ENCODE measurements at places on chromosomes 1 and 21.
A peak's percentile ranks its signal among the peaks of the same experiment; 100 is the strongest.

- DNase-seq, result no peak
These were observed 117.6 kb downstream of the CASZ1 start for GRCh38 chr1:10678852-10679251.

DNA sequence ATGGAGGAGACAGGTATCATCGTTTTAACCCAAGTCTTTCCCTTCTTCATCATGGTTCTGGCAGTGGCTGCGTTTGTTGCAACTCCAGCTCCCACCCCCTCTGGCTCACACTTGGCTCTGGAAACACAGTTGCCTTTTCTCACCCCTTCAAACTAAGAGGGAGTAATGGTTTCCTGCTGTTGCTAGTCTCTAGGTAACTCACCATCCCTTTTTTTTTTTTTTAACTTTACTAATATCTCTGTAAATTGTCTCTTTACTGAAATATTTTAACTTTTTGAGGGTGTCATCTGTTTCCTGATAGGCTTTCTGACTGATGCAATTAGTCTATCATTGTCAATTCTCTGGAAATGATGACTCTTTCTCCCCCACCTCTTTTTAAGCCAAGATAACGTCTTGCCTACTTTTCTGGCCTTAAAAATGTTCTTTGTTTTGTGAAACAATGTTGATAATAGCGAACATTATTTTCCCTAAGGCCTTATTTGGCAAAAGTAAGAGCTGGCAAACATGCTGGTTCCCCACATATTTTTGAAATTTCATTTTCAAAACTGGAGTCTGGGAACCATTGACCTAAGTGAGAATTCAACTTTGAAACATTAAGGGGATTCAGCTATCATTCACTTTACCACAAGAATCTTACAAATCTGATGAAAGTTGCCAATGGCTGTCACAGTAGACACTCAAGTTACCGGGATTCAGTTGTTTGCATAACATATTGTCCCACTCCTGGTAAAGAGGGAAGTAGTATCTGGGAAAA lies 85.3 kb downstream of the LEPR start:
- DNase-seq, result no peak

- DNase-seq, result no peak
These were observed 63.2 kb downstream of the SYDE2 start for GRCh38 chr1:85137660-85138059.

DNA sequence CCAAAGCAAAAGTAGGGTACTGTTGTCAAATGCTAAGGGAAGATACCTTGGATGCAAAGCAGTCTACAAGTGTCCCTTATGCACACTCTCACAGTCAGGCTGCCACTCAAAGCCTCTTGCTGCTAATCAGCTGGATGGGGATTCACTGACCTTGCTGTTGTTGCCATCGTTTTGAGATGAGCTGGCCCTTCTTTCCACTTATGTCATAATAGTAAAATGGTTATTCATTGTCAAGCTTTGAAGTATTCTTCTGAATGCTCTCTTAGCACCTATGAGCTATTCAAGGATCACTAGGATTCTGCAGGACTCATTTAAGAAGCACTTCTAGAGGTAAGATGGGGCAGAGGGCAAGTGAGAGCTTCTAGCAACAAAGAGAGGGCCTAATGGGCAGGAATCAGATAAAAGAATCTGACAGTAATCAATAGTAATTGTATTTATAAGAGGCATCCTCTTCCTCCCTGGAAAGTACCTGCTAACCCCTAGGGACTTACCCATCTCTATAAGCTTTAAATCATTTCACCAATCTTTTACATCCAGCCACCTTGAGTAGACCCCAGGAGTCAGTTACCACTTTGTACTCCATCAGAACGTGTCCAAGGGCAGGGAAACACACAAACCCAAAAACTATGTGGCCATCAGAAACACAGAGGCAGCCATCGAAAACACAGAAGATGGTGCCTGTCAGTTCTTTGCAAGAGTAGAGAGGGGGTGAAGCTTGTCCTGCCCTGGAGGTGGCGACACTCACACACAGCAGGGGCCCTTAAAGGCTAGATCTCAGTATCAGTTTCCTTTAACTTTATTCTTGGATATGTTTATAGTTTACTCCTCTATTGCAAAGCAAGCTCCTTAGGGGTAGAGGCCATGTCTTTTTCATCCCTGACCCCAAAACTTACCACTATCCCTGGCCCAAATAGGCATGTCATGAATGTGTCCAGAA lies 103.7 kb upstream of the NFIA start:
- peak; percentile 60 for DNase-seq

DNA sequence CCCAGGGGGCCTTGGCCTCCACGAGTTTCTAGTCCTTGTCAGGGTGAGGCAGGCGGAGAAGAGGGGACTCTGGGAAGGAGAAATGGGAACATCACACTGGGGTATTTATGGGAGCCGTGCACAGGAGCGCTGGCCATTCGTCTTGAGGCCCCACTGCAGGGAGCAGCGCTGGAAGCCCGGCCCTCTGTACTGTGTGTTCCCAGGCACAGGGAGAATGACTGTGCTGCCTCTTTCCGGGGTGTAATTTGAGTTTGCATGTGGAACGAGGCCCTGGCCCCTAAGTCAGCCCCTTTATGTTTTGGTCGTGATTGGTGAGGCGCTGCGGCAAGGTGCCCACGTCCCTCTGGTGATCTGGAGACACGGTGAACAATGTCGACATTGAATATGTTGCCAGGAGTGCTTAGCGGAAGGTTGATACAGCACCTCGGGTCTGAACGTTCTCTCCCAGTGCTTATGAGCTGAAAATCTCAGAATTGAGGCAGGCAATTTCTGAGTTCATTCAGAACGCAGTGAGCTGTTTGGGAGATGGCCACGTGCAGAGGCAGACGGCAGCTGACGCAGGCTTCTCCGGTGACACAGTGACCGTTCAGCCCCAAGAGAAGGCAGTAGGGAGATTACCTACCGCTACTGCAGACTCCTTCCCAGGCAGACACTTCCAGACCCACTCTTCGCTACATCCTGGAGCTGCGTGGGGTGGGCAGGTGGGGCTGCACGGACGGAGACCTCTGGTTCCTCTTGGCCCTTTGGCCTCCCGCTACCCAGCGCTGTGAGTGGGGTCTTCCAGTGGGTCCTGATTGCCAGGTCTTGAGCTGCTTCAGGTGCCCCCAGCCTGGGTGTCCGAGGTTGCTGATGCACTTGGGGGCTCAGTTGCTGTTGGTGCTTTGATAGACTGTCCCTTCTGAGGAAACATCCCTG lies 265.8 kb downstream of the CAMTA1 start:
- DNase-seq, result no peak

DNA sequence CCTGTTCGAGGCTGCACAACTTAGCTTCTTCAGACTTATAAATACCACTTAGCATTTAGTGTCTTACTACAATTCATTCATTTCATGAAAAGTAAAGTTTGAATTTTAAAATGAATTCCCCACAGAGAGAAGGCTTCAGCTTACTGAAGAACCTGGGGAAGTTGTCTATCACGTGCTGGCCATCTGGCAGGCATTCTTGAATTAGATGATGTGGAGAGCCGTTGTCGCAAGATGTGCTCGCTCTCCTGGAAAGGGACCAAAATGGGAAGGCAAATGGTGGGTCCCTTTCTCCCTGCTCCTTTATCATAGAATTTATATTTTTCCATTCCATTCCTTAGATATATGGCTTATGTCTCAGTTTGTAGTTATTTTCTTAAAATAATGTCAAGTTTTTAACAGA lies 90.5 kb downstream of the CD247 start:
- no peak for DNase-seq

DNA sequence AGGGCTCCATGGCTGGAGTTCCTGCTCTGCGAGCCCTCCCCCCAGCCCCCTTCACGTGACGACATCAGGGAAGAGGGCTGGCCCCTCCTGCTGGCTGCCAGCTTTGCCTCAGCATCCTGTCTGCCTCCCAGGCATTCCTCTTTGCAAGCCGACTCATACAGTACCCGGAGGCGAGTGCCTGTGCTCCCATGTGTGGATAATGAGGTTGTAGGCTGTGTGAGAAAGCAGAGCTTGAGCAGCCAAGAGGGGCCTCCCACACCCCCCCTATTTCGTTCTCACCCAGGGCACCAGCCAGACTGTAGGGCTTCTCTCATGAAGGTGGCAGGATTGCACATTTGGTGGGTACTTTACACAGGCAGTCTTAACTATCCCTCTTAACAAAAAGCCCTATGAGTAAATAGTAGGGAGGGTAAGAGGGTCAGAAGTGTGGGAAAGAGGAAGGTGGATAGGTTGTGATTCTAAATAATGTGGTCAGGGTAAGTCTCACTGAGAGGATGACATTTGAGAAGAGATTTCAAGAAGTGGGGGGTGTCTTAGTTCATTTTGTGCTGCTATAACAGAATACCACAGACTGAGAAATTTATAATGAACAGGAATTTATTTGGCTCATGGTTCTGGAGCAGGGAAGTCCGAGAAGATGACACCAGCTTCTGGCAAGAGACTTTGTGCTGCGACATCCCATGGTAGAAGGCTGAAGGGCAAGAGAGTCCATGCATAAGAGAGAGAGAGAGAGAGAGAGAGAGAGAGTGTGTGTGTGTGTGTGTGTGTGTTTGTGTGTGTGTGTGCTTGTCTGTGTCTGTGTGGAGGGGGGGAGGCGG lies 113.5 kb downstream of the OMA1 start:
- no peak for DNase-seq

DNA sequence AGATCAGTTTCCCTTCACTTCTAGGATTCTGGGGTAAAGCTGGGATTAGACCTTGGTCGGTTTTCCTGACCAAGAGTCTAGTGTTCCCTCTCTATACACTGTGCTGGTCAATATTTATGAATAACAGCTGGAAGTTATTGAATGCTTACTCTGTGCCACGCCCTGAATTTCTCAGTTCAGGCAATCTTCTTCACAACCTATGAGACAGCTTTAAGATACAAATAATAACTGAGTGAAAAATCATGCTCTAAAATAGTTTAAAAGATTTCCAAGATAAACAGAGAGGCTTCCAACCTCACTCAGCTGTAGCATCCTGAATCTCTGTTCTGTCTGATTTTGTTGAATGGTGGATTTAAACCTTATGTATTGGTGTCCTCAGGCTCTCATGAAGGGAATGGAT lies 72.2 kb downstream of the GNG12 start:
- DNase-seq, result no peak

DNA sequence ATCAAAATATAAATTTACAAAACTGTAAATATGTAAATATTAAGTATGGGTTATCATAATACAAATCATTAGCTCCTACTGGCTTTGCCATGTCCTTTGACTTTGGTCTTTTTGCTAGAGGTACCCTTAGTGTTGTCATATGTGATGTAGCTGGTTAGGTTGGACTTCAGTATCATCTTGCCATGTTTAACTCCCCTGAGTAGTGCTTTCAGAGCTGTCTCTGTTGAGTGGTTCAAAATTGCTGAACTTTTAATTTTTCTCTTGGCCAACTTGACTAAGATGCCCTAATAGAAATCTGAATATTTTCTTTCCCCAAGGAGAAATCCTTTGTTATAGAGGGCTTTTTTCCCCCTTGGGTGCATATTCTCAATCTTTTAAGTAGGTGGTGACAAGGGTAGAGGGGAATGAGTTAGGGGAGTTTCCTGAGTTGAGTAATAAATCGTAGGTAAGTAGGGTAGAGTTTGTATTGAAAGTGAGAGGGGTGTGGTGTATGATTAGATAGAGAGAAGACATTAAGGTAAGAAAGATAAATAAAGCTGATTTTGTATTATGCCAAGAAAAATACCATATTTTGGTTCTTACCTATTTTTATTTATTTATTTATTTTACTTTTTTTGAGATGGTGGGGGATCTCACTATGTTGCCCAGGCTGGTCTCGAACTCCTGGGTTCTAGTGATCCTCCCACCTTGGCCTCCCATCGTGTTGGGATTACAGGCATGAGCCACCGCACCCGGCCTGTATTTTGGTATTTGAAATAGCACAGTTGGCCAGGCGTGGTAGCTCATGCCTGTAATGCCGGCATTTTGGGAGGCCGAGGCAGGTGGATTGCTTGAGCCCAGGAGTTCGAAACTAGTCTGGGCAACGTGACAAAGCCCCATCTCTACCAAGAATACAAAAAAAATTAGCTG lies 21.8 kb downstream of the RPRD2 start:
- no peak for DNase-seq

DNA sequence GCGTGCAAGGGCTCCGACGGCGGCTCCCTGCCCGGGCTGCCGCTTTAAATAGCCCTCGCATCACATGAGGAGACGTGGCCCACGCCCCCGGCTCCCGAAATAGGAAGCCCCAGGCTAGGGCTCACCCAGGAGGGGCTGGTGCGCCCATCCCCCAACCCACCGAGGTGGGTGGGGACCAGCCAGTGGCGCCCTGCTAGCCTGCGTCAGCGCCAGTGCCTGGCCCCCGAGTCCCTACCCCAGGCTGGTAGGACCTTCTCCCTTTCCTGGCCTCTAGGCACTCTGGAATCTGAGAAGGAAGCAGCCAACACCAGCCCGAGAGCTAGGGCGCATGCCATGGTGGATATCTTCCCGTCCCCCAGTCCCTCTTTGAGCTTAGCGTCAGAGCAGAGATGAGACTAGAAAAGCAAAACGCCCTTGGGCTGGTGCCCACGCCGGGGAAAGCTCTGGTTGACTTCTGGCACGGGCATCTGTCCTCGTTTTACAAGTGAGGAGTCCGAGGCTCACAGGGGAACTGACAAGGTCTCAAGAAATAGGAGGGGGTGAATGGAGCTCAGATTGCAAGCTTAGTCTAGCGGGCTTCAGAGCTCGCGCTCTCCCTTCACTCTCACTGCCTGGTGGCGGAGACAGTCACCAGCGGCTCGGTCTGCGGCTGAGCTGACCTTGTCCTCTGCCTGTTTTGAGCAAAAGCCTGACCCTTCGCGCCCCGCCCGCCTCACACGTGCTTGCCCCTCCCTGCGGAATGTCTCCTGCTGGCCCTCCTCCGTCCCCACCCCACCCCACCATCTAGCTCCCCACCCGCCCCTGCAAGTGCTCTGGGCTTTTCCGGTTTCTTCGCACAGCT lies at the start of gene FABP3:
TSS of gene FABP3 (minus strand) at position 21 of the 841 bp plus-strand sequence. CDS start 62 bp downstream, outside the sequence.
- DNase-seq, result no peak

- DNase-seq, result no peak
These were observed 32.8 kb downstream of the OSBPL9 start for GRCh38 chr1:51649593-51650091.

- DNase-seq, result no peak
These were observed 31.2 kb upstream of the FASLG start for GRCh38 chr1:172627702-172628101.

- DNase-seq, result no peak
These were observed 579.7 kb downstream of the PLA2G4A start for GRCh38 chr1:187408212-187409004.

DNA sequence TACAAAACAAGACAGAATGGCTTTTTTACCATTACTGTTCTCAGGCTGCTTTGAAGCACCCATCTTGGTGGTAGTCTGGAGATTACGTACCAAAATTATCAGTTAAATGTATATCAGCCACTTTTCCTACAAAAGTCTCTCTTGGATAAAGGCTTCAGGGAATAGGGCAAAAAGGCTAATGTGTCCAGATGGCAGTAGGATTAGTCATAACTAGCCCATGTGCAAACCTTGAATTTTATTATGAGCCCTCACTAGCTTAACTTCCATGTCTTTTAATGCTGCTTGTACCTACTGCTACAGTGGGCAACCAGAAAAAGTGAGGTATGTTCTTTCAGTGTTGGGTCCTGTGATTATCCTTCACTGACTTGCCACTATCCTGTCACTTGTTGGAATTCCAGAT lies 51.0 kb downstream of the PLPPR4 start:
- DNase-seq, result no peak

- no peak for DNase-seq
These were observed 974 bp downstream of the ACTN2 start for GRCh38 chr1:236687273-236687672.
